Large intestine (tissue), 12 donors: ENCODE measurements at places on chromosomes 6 and 20. TPM values are rescaled to one million over a fixed set of nuclear protein-coding genes. Genes with fewer than 3 reads are reported as not detected.

DNA sequence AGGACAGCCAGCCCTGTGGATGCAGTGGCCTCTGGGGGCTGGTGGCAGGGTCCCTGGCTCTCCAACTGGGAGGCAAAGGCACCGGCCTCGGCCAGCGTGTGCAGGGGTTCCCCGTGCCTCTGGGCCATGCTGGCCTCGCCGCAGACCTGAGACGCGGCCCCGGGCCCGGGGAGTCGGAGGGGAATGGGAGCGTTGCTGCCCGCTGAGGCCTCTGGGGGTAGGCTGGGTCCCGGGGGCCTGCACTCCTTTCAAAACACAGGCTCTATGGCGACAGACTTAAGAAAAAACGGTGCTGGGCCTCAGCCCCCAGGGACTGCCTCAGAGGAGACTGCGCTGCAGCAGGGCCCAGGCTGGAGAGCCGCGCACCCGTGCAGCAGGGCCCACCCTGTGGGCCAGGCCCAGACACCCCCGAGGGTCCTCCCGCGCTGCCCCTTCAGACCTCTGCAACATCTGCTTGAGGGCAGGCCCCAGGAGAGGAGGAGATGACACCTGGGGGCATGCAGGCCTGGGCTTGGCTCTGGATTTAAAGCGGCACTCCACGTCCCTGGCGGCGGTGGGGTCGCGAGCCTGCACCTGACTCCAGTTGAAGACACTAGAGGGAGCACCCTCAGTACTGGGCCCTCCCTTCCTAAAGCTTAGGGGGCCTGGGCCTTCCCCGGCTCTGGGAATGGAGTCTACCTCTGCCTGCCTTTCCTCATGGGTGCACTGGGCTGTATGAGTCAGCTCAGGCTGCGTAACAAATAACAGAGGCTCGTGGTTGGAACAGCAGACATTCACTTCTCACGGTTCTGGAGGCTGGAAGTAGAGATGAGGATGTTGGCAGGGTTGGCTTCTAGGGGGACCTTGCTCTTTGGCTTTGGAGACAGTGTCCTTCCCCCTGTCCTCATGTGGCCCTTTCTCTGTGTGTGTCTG is 117.4 kb upstream of the RPS6KA2 start:
- H3K27ac ChIP-seq: no peak overlapping the region
- no peak overlapping the region for H3K4me3 ChIP-seq
- DNase-seq: no peak

GRCh38 chr6:110629153-110629552 is 152.7 kb upstream of the SLC22A16 start:
- no peak overlapping the region for H3K4me3 ChIP-seq
- peak; percentile 26 for DNase-seq
- peaks cover 6% of the 10 kb centered on the region for H3K36me3 ChIP-seq
- H3K4me1 ChIP-seq: no peaks in the 10 kb centered on the region

DNA sequence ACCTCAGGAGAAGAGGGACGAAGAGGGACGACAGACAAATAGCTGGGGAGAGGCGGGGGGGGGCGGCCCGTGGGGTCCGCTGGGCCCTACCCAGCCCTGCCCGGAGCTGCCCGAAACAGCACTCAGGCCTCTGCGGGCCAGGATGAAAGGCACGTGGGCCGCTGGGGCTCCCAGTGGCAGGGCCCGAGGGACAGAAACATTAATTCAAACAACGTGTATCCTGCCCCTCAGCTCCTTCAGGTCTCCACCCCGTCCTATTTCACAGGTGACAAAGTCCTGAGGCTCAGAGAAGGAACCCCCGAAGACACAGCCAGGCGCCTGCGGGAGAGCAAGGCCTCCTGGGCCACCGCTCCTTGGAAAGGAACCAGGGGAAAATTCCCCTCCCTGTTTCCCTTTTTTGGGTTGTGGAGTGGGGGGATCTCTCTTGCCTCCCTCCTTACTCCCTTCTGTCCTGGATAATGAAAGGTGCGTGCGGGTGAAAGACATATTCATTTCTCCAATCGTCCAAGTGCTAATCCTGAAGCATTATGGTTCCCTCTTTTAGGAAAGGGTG is 93.3 kb downstream of the RNASET2 start:
- peaks cover 5% of the 10 kb centered on the region for H3K4me1 ChIP-seq
- H3K4me3 ChIP-seq: peak overlapping the region; percentile 44
- H3K36me3 ChIP-seq: no peaks in the 10 kb centered on the region
- H3K27me3 ChIP-seq: peaks cover 38% of the 10 kb centered on the region
- H3K27ac ChIP-seq: no peak overlapping the region
- peak; percentile 43 for DNase-seq

- no peak overlapping the region for H3K27ac ChIP-seq
- DNase-seq: no peak
- H3K4me1 ChIP-seq: no peaks in the 10 kb centered on the region
- no peak overlapping the region for H3K4me3 ChIP-seq
- peaks cover 2% of the 10 kb centered on the region for H3K27me3 ChIP-seq
These were observed 157.9 kb upstream of the MLN start for GRCh38 chr6:33961691-33962090.

DNA sequence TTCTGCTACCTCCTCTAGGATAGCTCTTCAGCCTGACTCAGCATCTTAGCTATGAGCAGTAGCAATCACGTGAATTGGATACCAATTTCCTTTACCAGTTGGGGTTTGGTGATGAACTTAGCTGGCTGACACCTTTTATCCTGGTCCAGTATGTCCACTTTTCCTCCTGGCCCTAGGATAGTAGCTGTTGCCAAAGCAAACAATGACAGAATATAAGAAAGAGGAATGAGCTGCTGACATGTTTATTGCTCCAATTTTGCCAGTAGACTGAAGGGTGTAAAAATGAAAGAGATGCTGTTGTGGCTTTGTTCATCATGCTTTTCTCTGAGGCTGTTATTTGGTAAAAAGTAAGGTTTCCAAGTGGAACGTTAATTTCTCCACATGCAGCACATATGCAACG is 168.3 kb upstream of the JAG1 start:
- H3K4me3 ChIP-seq: no peak overlapping the region
- DNase-seq: no peak
- H3K27me3 ChIP-seq: no peaks in the 10 kb centered on the region
- H3K36me3 ChIP-seq: no peaks in the 10 kb centered on the region

GRCh38 chr6:112030961-112031660 is 22.8 kb upstream of the CCN6 start:
- no peaks in the 10 kb centered on the region for H3K36me3 ChIP-seq
- no peak for DNase-seq
- no peak overlapping the region for H3K27ac ChIP-seq
- H3K27me3 ChIP-seq: peaks cover 8% of the 10 kb centered on the region
- no peak overlapping the region for H3K4me3 ChIP-seq

- no peaks in the 10 kb centered on the region for H3K36me3 ChIP-seq
- H3K27ac ChIP-seq: no peak overlapping the region
- H3K27me3 ChIP-seq: no peaks in the 10 kb centered on the region
- H3K4me1 ChIP-seq: no peaks in the 10 kb centered on the region
- no peak overlapping the region for H3K4me3 ChIP-seq
- no peak for DNase-seq
These were observed 213.7 kb downstream of the SYNE1 start for GRCh38 chr6:152423216-152424103.

- H3K4me1 ChIP-seq: no peaks in the 10 kb centered on the region
- no peaks in the 10 kb centered on the region for H3K36me3 ChIP-seq
- H3K27me3 ChIP-seq: no peaks in the 10 kb centered on the region
- H3K27ac ChIP-seq: no peak overlapping the region
- DNase-seq: no peak
- H3K4me3 ChIP-seq: no peak overlapping the region
These were observed 115.9 kb upstream of the DST start for GRCh38 chr6:56758553-56758952.

GRCh38 chr6:129890701-129891100 is 29.6 kb upstream of the TMEM244 start:
- H3K4me1 ChIP-seq: peaks cover 3% of the 10 kb centered on the region
- peak; percentile 70 for DNase-seq
- no peaks in the 10 kb centered on the region for H3K27me3 ChIP-seq

GRCh38 chr20:12371990-12372389 is 454.3 kb downstream of the BTBD3 start:
- no peak overlapping the region for H3K27ac ChIP-seq
- no peaks in the 10 kb centered on the region for H3K27me3 ChIP-seq
- no peak for DNase-seq

DNA sequence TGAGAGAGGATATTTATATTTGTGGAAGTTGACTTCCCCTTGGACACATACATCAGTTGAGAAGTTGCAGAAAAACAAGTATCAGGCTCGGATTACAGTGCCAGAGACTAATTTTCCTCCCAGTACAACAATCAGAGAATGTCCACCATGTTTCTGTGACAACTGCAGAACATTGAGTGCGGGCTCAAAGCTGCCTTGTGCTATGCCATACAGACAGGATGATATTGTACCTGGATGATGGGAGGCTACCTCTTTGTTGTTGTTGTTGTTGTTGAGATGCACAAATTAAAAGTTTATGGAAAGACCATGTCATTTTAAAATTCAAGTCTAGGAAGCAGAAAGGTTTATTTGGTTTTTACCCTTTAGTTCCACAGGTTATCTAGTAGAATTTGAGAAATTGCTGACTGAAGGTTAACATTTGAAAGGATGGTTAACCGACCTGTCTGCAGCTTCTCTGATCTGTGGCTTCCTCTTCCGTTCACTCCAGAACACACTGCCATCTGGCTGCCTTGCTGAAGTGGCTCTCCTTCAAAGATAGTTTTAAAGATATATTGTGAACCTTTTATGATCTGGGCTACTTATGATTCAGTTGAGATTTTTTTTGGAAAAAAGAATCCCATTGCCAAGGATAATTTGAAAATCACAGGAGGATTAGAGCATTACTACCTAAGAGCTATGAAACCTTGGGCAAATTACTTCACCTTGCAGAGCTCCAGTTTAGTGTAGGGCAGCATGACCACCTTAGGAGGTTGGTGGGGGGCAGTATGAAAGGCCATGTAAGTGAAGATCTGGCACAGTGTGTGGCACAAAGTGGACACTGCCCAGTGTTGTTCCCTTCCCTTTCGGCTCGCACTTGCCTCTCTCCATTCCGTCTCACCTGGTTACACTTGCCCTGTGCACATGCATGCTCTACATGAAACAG is 15.9 kb downstream of the TMEM200A start:
- DNase-seq: peak; percentile 49
- no peak overlapping the region for H3K4me3 ChIP-seq
- H3K27me3 ChIP-seq: no peaks in the 10 kb centered on the region
- peaks cover 2% of the 10 kb centered on the region for H3K36me3 ChIP-seq

UBD gene
- 8.1 TPM for polyA plus RNA-seq

NDRG3 gene
- polyA plus RNA-seq: 18.3 TPM

ZSCAN26 gene
- 25.4 TPM for polyA plus RNA-seq

PTCRA gene
- 0.15 TPM for polyA plus RNA-seq

PDE10A gene
- polyA plus RNA-seq: 2.7 TPM
